ENCODE measurements at places on chromosomes 6 and 20.
A peak's percentile ranks its signal among the peaks of the same experiment; 100 is the strongest.

DNA sequence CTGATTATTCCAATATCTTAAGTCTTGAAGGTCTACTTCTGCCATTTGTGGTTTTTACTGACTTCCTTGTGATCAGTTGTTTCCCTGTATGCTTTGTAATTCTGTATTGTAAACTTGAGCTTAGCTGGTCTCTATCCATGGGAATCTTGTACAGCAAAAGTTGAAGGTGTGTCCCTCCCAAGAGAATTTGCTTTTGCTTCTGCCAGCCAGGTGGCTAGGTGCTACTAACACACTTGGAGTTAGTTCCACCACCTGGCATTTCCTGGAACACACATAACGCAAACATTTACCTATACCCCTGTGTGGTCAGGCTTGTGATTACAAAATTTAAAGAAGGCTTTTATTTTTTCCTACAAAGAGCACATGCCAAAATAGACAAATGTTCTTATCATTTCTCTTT lies 141.2 kb downstream of the GRM4 start:
- no peak for DNase-seq

- DNase-seq, result no peak
Observed at GRCh38 chr6:40599555-40599954, 12.4 kb upstream of the LRFN2 start.

GRCh38 chr6:16648003-16648402 lies 113.3 kb downstream of the ATXN1 start:
- no peak for DNase-seq

- no peak for DNase-seq
Observed at GRCh38 chr6:110098511-110099116, 80.9 kb downstream of the WASF1 start.

- no peak for DNase-seq
Observed at GRCh38 chr6:85402071-85402470, 47.8 kb upstream of the NT5E start.

- peak; percentile 8 for DNase-seq
Observed at GRCh38 chr6:150631283-150631983, 31.7 kb downstream of the PLEKHG1 start.

- DNase-seq, result no peak
Observed at GRCh38 chr20:24331939-24332338, 137.5 kb upstream of the SYNDIG1 start.

DNA sequence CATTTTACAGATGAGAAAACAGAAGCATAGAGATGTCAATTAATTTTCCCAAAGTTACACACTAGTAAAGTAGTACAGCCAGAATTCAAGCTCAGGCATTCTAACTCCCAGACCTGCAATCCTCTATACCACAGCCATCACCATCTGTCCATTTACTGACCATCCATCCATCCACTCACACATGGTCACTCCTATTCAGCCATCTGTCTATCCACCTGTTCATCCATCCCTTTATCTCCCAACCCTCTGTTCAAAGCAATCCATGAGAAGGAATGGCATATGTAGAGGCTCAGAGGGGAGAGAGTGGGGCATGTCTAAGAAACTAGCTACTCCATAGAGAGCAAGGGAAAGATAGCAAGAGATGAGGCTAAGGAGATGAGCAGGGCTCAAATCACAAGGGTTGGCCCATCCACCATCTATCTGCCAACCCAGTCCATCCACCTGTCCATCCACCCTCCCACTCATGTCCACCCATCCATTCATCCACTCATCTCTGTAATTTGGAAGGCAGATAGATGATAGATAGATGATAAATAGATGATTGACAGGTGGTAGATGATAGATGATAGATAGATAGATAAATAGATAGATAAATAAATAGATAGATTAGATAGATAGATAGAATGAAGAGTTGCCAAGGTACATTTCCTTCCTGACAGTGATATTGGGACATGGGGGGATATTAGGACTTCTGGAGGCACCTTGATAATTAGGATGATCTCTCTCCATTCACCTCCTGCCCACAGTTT lies 12.2 kb upstream of the C6orf132 start:
- DNase-seq, result no peak
